ENCODE measurements at places on chromosomes 5 and 9.

DNA sequence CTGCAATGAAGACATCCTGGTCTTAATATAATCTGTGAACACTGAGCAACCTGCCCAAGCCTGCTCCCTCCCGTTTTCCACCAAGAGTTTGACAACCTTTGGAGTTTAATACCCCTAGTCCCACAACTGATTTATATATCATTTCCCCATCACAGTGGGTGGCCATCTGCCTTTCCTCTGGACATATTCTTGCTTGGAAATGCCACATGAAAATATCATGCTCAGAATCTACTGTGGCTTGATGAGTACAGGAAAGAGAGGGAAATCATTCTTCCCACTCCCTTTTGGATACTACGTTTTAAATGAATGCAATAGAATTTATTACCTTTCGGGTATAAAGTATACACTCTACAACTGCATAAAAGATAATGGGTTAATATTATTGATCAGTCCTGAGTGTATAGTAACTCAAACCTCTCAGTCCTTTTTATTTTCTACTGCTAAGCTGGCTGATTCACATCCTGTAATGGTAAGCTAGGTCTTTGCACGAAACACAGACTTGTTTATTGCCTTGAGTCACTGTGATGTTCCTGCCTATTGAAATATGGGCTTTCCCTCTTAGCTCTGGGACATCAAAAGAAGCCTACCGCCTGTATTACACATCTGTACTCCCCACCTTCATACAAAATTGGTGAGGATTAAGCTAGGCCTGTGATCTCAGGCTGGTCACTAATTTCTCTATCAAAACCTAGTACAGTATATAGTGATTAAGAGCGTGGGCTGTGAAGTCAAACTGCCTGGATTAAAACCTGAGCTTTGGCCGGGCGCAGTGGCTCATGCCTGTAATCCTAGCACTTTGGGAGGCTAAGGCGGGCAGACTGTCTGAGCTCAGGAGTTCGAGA is 67.6 kb upstream of the NR5A1 start:
- no peak for DNase-seq
- H3K27ac ChIP-seq = no peak overlapping the region
- H3K36me3 ChIP-seq = peaks cover 6% of the 10 kb centered on the region

GRCh38 chr9:82149501-82149946 is 161.0 kb downstream of the SPATA31D1 start:
- H3K36me3 ChIP-seq = no peaks in the 10 kb centered on the region
- DNase-seq = no peak
- H3K27ac ChIP-seq = no peak overlapping the region
- peaks cover 17% of the 10 kb centered on the region for H3K4me1 ChIP-seq

DNA sequence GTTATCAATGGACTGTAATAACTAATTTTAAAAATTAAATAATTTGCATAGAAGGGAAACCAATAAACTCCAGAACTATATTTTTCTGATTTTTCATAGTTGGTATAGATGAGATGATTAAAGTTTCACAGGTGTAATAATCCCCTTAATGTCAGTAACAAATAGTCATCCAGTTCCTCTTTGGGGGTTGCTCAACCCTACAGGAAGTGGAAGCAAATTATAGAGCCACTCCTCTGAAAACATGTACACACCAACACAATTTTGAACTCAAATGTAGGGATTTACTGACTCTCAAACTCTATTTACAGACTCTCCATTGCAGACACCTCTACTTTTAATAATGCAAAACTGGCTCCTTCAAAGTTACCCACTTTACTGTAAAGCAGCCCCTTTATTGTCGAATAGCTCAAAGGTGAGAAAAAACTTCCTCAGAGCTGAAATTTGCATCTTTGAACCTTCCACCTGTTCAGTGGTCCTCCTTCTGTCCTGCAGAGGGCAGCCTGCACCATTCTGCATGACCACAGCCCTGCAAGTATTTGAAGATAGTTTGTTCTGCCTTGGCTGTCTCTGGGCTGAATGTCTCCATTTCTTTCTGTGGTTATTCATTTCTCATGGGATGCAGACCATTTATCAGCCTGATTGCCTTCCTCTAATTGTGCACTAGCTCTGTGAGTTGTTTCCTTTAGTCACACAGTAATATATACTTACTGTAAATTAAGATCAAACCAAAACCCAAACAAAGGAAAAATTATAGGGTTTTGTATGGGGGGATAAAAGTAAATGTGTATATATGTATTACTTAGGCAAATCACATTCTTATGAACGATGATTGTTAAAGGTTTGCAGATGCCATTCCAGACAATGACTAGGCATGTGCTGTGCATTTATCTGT is 383.2 kb upstream of the SGCD start:
- DNase-seq = peak; percentile 39
- H3K27ac ChIP-seq = no peak overlapping the region
- H3K36me3 ChIP-seq = no peaks in the 10 kb centered on the region
- peaks cover 4% of the 10 kb centered on the region for H3K4me1 ChIP-seq
- no peak overlapping the region for H3K4me3 ChIP-seq
- peaks cover 11% of the 10 kb centered on the region for H3K27me3 ChIP-seq

GRCh38 chr9:98383758-98384157 is 128.3 kb upstream of the TBC1D2 start:
- no peak for DNase-seq
- no peak overlapping the region for H3K27ac ChIP-seq
- H3K4me3 ChIP-seq = no peak overlapping the region
- peaks cover 3% of the 10 kb centered on the region for H3K4me1 ChIP-seq

GRCh38 chr5:158725297-158725851 is 374.3 kb downstream of the EBF1 start:
- H3K27me3 ChIP-seq = peaks cover 16% of the 10 kb centered on the region
- H3K36me3 ChIP-seq = no peaks in the 10 kb centered on the region
- H3K27ac ChIP-seq = no peak overlapping the region
- DNase-seq = no peak

- DNase-seq = no peak
- no peak overlapping the region for H3K4me3 ChIP-seq
- no peak overlapping the region for H3K27ac ChIP-seq
- no peaks in the 10 kb centered on the region for H3K36me3 ChIP-seq
- no peaks in the 10 kb centered on the region for H3K4me1 ChIP-seq
Measured at GRCh38 chr5:85204289-85204688, 819.6 kb upstream of the EDIL3 start.

GRCh38 chr5:90680921-90681563 is 122.4 kb downstream of the ADGRV1 start:
- DNase-seq = no peak
- H3K27me3 ChIP-seq = no peaks in the 10 kb centered on the region
- no peak overlapping the region for H3K4me3 ChIP-seq
- H3K36me3 ChIP-seq = peaks cover 26% of the 10 kb centered on the region
- no peak overlapping the region for H3K27ac ChIP-seq

DNA sequence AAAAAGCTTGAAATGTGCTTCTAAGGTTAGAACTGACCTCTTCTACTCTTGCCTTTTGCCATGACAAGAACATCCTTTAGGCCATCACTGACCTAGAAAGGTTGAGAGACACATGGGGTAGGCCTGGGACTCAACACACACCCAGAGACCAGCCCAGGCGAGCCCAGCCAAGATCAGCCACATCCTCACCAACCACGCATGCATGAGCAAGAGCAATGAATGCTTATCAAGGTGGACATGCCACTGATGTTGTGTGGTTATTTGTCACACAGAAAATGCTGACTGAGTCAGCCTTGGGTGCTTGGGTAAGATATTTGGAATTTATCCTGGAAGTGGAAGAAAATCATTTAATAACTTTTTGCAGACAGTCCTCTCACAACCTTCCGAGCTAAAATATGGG is 39.4 kb downstream of the SMIM23 start:
- H3K4me1 ChIP-seq = peaks cover 9% of the 10 kb centered on the region
- H3K36me3 ChIP-seq = no peaks in the 10 kb centered on the region
- no peak overlapping the region for H3K4me3 ChIP-seq

DNA sequence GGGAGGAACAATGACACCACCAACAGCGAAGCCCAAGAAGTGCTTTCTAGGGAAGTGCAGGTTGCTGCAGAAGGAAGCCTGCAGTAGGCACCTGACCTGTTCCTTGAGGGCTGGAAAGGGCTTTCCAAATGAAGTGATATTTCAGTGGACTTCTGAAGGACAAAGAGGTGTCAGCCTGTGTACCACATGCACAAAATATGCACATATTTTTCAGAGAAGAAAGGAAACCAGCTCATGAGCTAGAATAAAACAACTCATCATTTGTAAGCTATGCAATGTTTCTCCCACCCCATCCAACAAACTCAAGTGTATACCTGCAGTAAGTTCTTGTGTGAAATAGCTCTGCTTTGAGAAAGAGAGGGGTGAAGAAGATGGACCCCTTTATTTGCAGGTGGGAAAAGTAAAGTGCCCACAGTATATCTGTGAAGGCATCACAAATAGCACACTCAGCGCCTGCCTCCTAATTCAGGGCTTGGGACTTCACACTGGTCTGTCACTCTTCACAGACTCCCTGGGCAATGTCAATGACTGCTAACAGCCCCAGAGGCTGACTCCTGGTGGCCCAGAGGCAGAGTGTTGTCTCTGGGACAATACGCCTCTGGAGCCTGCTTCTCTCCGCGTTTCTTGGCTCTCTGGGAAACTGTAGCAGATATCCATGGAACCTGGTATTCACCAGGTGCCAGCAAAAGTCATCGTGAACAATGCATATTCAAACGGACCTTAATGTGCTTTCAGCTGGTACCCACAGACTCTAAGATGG is 198.1 kb upstream of the EFNA5 start:
- no peak overlapping the region for H3K27ac ChIP-seq
- no peaks in the 10 kb centered on the region for H3K27me3 ChIP-seq
- peaks cover 4% of the 10 kb centered on the region for H3K4me1 ChIP-seq
- H3K36me3 ChIP-seq = peaks cover 3% of the 10 kb centered on the region

- no peaks in the 10 kb centered on the region for H3K27me3 ChIP-seq
- H3K4me1 ChIP-seq = peaks cover 13% of the 10 kb centered on the region
- DNase-seq = no peak
- no peaks in the 10 kb centered on the region for H3K36me3 ChIP-seq
- no peak overlapping the region for H3K4me3 ChIP-seq
- no peak overlapping the region for H3K27ac ChIP-seq
Measured at GRCh38 chr5:34591723-34592122, 64.4 kb upstream of the RAI14 start.

- peaks cover 7% of the 10 kb centered on the region for H3K27me3 ChIP-seq
- peaks cover 21% of the 10 kb centered on the region for H3K4me1 ChIP-seq
- no peaks in the 10 kb centered on the region for H3K36me3 ChIP-seq
- no peak for DNase-seq
- H3K27ac ChIP-seq = no peak overlapping the region
Measured at GRCh38 chr5:158485604-158486081, 614.1 kb downstream of the EBF1 start.

DNA sequence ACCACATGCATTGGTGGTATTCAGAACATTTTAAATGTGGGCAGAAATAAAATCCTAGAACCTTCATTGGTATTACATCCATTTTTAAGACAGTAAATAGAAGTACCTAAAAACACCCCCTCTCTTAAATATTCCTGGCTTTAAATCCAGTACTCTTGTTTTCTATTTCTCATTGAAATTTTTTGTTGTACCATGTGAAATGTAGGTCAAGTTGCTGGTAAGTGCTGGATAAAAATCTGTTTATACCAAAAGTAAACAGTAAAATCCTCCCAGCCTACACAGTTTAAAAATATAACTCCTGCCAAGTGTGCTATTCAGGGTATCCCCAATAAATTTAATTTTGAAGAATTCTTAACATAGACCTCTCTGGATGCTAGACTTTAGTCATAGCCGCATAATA is 75.0 kb upstream of the FST start:
- H3K36me3 ChIP-seq = no peaks in the 10 kb centered on the region
- H3K27ac ChIP-seq = no peak overlapping the region
- H3K4me3 ChIP-seq = no peak overlapping the region
- no peaks in the 10 kb centered on the region for H3K27me3 ChIP-seq
- no peak for DNase-seq
- H3K4me1 ChIP-seq = no peaks in the 10 kb centered on the region

DNA sequence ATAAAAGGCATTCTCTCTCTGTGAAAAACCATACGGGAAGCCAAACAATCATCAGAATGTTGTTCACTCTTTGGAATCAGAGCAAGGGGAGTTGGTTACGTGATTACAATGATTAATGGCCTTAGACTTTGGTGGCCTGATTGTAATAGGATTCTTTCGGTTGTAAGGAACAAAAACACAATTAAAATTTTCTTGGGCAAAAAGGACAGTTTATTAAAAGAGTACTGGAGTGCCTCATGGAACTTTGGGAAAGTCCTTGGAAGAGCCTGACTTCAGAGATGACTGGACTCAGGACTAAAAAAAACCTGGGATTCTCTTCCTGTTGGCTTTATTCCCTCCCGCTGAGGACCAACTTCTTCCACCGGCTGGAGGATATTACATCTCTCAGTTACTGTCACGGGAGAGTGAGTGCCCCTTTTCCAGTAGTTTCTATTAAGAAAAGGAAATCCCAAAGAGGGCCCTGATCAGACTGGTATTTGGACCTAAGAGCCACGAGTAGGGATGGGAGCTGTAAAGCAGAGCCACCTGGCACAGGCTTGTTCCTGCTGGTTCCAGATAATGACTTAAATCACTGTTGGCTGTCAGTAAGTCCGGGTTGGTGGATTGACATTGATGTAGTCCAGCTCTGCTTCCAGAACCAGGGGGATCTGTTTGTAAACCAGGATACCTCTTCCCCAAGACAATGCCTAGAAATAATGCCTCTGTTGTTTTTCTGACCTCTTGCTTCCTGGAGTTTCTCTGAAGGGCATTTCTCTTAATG is 53.9 kb downstream of the CFAP95 start:
- DNase-seq = no peak
- H3K36me3 ChIP-seq = no peaks in the 10 kb centered on the region
- peaks cover 22% of the 10 kb centered on the region for H3K4me1 ChIP-seq
- H3K27ac ChIP-seq = no peak overlapping the region

DNA sequence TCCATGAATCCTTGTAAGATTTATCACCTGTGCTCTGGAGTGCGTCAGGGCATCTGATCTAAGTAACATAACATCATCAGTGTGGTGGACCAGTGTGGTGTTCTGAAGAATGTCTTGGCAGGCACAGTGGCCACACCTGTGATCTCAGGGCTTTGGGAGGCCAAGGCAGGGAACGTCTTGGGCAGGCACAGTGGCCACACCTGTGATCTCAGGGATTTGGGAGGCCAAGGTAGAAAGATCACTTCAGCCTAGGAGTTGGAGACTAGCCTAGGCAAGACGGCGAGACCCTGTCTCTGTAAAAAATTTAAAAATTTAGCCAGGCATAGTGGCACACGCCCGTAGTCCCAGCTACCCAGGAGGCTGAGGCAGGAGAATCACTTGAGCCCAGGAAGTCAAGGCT is 185.5 kb downstream of the CACNA1B start:
- H3K27ac ChIP-seq = no peak overlapping the region
- H3K36me3 ChIP-seq = no peaks in the 10 kb centered on the region
- DNase-seq = no peak
- H3K4me3 ChIP-seq = no peak overlapping the region
- peaks cover 2% of the 10 kb centered on the region for H3K4me1 ChIP-seq

GRCh38 chr5:77748160-77748559 is 28.0 kb downstream of the TBCA start:
- peaks cover 8% of the 10 kb centered on the region for H3K36me3 ChIP-seq
- peaks cover 7% of the 10 kb centered on the region for H3K4me1 ChIP-seq
- no peak overlapping the region for H3K4me3 ChIP-seq
- no peak for DNase-seq
- no peaks in the 10 kb centered on the region for H3K27me3 ChIP-seq

DNA sequence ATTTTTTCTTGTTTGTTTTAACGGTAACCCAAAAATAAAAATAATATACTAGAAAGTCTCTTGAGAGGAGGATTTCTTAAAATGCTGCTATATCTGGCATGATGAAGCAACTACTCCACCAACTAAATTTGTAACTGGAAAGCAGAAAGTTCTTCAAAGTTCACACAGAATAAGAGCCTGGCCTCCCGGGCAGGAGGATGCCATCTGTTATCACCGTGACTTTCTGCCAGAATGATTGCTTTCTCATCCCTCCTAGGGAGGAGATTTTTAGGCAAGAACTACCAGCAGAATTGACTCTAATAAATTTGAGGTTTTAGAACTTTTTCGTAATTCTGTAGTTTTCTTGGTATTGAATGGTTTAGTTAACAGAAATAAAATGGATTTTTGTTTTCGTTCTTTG is 464.6 kb upstream of the ACTBL2 start:
- H3K27ac ChIP-seq = no peak overlapping the region
- no peaks in the 10 kb centered on the region for H3K36me3 ChIP-seq
- no peak for DNase-seq

All from progenitor cell of endocrine pancreas (in vitro differentiated cells).